B cell (primary cell): ENCODE measurements at places on chromosomes 7 and 10. TPM values are rescaled to one million over a fixed set of nuclear protein-coding genes. Genes with fewer than 3 reads are reported as not detected.

GRCh38 chr10:87036623-87037022 lies 16.5 kb downstream of the FAM25A start:
- no peaks in the 10 kb centered on the region for H3K36me3 ChIP-seq
- no peak overlapping the region for H3K4me3 ChIP-seq
- H3K27ac ChIP-seq: no peak overlapping the region
- no peaks in the 10 kb centered on the region for H3K27me3 ChIP-seq

- H3K4me1 ChIP-seq: no peaks in the 10 kb centered on the region
- H3K4me3 ChIP-seq: no peak overlapping the region
- H3K27ac ChIP-seq: no peak overlapping the region
These were observed 7.0 kb downstream of the RTKN2 start for GRCh38 chr10:62261666-62262065.

DNA sequence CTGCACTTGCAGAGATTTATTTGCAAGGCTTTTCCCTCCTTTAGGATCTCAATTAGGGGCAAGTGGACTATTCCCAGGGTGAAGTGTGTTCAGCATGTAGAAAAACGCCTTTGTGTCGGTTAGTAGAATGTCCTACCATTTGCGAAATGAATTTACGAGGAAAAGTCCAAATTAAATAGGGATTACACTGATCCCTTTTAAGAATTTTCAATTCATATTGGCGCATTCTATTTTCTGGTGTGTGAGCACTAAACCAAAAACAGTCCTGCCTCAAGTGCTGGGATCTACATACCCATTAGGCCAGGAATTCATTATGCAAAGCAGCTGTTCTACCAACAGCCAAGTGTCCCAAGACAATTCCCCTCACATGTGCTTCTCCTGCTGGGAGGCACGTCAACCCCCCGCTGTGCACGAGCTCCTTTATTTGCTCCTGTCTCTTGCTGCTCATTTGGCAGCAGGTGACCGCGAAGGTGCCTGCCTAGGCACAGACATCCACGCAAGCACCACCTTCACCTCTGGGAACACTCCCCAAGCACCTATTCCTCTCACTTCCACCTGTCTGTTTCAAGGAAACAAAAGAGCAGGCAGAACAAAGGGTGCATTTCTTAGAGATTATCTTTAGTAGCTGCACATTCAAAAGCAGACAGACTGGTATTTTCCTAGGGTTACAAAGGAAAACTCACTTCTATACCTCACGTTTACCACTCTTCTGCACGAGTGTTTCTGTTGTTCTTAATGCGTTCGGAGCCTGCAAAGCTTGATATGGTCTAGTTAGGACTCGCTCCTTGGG lies 134.6 kb upstream of the FGFR2 start:
- no peak overlapping the region for H3K4me3 ChIP-seq
- no peak overlapping the region for H3K27ac ChIP-seq
- no peaks in the 10 kb centered on the region for H3K36me3 ChIP-seq
- H3K4me1 ChIP-seq: no peaks in the 10 kb centered on the region
- no peak for DNase-seq
- peaks cover 13% of the 10 kb centered on the region for H3K27me3 ChIP-seq

GRCh38 chr7:139180700-139181311 lies 50.2 kb upstream of the UBN2 start:
- no peak overlapping the region for H3K27ac ChIP-seq
- H3K4me3 ChIP-seq: no peak overlapping the region
- H3K4me1 ChIP-seq: no peaks in the 10 kb centered on the region
- H3K36me3 ChIP-seq: no peaks in the 10 kb centered on the region
- DNase-seq: no peak

DNA sequence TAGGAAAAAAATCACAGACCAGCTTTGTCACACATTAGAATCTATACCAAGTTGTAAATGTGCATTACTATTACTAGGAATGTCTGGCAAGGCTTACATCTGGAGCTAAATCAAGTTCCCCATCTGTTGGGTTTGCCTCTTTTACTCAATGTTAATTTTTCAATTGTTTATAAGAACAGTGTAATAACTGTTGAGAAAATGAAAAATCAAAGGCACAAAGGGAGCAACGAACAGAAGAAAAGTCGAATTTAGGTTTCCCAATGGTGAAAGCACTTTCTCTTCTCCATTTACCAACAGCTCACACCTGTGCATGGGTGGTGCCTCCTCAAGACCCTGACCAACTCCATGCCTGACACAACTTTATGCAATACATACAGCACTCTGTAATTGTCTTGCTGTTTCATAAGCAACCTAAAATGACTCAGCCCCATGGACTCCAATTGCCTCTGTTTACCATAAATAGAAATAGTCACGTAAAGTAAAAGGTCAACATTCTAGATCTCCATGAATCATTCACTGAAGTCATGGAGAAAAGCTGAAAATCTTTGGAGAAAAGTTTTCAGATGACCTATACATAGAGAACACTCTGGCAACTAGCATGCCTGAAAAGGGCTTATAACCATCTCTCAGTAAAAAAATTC lies 95.5 kb upstream of the KCNIP2 start:
- H3K27me3 ChIP-seq: no peaks in the 10 kb centered on the region
- H3K4me3 ChIP-seq: no peak overlapping the region
- H3K27ac ChIP-seq: no peak overlapping the region
- H3K36me3 ChIP-seq: peaks cover 19% of the 10 kb centered on the region

DNA sequence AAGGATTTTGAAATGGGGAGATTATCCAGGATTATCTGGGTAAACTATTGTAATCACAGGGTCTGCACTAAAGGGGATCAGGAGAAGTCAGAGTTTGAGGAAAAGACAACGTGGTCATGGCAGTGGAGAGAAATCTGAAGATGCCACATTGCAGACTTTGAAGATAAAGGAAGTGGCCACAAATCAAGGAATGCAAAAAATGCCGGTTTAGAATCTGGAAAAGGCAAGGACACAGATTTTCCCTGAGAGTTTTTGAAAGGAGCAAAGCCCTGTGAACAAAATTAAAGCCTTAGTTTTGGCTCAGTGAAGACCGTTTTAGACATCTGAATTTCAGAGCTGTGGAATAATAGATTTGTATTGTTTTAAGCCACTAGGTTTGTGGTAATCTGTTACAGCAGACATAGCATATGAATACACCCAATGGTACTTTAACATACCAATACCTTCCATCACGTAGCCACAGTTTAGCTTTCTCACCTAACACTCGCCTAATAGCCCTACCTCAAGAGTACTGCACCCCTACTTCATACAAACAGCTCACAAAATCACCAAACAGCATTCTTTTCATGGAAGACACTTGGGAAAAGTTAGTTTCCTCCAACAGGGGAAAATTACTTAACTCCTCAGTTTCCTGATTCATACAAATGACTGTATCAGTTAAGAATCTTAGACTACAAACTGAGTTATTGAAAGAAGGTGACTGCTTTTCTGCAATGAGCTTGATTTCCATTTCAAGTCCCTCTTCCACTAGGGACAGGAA lies 446.5 kb downstream of the INHBA start:
- no peak for DNase-seq
- H3K27me3 ChIP-seq: no peaks in the 10 kb centered on the region
- no peak overlapping the region for H3K27ac ChIP-seq
- H3K36me3 ChIP-seq: no peaks in the 10 kb centered on the region

DNA sequence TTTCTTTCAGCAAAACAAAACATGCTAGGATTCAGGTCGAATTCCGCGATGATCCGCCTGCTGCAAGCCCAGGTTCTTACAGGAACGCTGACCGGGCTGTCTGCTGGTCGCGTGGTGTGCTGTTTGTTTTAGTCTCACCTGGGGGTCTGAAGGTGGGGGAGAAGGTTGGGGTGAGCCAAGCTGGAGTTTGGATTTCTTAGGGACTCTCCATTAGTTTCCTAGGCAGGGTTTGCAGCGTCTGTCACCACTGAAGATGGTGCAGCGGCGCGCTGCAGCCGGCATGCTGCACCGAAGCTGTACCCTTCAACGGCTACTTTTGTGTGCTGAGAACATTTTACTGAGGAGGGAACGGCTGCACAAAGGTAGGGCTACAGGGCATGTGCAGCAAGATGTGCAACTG lies 48.7 kb downstream of the GCC1 start:
- no peak for DNase-seq
- H3K4me1 ChIP-seq: no peaks in the 10 kb centered on the region
- H3K27me3 ChIP-seq: peaks cover 21% of the 10 kb centered on the region
- no peak overlapping the region for H3K27ac ChIP-seq

Gene VPS37D
- 0.71 and 0.78 TPM in 2 replicates for total RNA-seq

- no peaks in the 10 kb centered on the region for H3K4me1 ChIP-seq
- DNase-seq: no peak
- peaks cover 4% of the 10 kb centered on the region for H3K27me3 ChIP-seq
These were observed 66.3 kb upstream of the HABP2 start for GRCh38 chr10:113486531-113486930.

Gene GATA3
- total RNA-seq: 0.49 and 0.94 TPM in 2 replicates

GRCh38 chr7:47380325-47381133 lies 201.4 kb downstream of the TNS3 start:
- H3K36me3 ChIP-seq: no peaks in the 10 kb centered on the region
- no peaks in the 10 kb centered on the region for H3K27me3 ChIP-seq
- H3K27ac ChIP-seq: no peak overlapping the region
- H3K4me3 ChIP-seq: no peak overlapping the region
- no peak for DNase-seq

- no peak overlapping the region for H3K4me3 ChIP-seq
- no peaks in the 10 kb centered on the region for H3K27me3 ChIP-seq
- H3K27ac ChIP-seq: no peak overlapping the region
- H3K4me1 ChIP-seq: no peaks in the 10 kb centered on the region
These were observed 57.1 kb upstream of the CELF2 start for GRCh38 chr10:10960534-10960933.

Gene DLX5
- total RNA-seq: not detected in 2 replicates

DNA sequence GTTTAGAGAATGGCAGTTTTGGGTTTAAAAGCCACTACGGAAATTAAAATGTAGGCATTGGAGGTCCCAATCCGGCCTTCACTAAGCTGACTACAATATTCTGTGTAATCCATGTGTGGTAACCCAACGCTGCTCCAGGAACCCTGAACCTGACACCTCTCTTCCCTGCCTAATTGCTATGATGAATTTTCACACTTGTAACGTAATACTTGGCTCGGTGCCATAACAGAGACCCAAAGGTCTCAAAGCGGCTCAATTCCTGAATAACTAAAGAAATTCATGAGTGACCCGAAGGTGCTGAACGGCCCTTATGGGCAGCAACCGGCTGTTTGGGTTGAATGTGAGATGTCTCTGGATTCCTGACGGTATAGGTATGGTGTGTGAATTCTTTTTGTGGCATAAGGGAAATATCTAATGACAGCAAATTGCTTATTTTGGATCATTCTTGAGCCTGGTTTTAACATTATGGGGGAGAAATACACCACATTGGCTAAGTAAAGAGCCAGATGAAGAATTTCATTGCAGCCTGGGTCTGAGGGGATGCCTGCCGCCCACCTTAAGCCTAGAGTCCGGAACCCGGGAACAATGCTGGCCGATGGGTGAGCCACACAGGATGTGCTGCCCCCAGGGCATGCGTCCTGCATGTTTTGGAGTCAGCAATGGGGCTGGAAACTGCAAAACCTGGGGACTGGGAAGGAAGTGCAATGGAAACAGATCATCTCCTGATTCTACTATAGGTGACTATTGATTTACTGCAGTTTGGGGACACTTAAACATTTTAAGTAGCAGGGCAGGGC lies 69.7 kb upstream of the FZD8 start:
- no peak overlapping the region for H3K27ac ChIP-seq
- H3K4me3 ChIP-seq: no peak overlapping the region

GRCh38 chr10:110209454-110209925 lies 2.1 kb downstream of the MXI1 start:
- H3K27me3 ChIP-seq: no peaks in the 10 kb centered on the region
- no peaks in the 10 kb centered on the region for H3K36me3 ChIP-seq
- H3K4me1 ChIP-seq: peaks cover 54% of the 10 kb centered on the region
- peak overlapping the region; percentile 60 for H3K4me3 ChIP-seq

DNA sequence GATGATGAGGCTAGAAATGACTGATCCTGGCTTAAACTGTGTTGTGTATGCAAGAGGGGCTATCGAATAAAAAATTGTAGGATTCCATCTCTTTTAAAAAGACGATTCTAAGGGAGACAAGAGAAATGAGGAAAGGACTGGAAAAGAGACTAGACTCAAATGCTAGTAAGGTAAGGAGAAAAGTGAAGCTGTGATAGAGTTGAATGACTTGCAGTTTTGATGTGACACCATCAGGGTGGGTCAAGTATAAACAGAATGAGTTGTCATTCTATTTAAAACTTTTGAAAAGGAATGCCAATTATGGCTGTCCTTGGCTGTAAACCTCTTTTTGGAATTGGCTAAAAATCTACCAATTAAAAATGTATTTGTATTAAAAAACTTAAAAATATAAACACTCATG lies 184.5 kb upstream of the PHF14 start:
- H3K27ac ChIP-seq: no peak overlapping the region
- no peaks in the 10 kb centered on the region for H3K36me3 ChIP-seq
- H3K4me1 ChIP-seq: no peaks in the 10 kb centered on the region

GRCh38 chr10:85558533-85558932 lies 808.1 kb downstream of the GRID1 start:
- H3K4me3 ChIP-seq: no peak overlapping the region
- H3K27me3 ChIP-seq: no peaks in the 10 kb centered on the region
- H3K4me1 ChIP-seq: no peaks in the 10 kb centered on the region
- no peak for DNase-seq
- H3K36me3 ChIP-seq: no peaks in the 10 kb centered on the region

Gene EBF3
- total RNA-seq: 0.07 TPM in 1 of 2 replicates, not detected in the other

- H3K27ac ChIP-seq: no peak overlapping the region
- no peaks in the 10 kb centered on the region for H3K4me1 ChIP-seq
- no peaks in the 10 kb centered on the region for H3K36me3 ChIP-seq
These were observed 773.2 kb upstream of the LRRN3 start for GRCh38 chr7:110317541-110318265.

- no peak overlapping the region for H3K27ac ChIP-seq
- H3K4me3 ChIP-seq: no peak overlapping the region
- no peak for DNase-seq
- H3K4me1 ChIP-seq: no peaks in the 10 kb centered on the region
These were observed 44.9 kb downstream of the AKR1B15 start for GRCh38 chr7:134593530-134594392.

GRCh38 chr7:111025006-111025405 lies 65.9 kb upstream of the LRRN3 start:
- no peaks in the 10 kb centered on the region for H3K4me1 ChIP-seq
- no peaks in the 10 kb centered on the region for H3K27me3 ChIP-seq
- no peak overlapping the region for H3K4me3 ChIP-seq

Gene NKX1-2
- total RNA-seq: not detected in 2 replicates

GRCh38 chr7:41652267-41652666 lies 50.6 kb downstream of the INHBA start:
- no peaks in the 10 kb centered on the region for H3K36me3 ChIP-seq
- H3K27ac ChIP-seq: no peak overlapping the region
- H3K4me3 ChIP-seq: no peak overlapping the region
- no peaks in the 10 kb centered on the region for H3K4me1 ChIP-seq

GRCh38 chr10:104993085-104993484 lies 352.0 kb downstream of the SORCS3 start:
- no peaks in the 10 kb centered on the region for H3K4me1 ChIP-seq
- H3K27ac ChIP-seq: no peak overlapping the region
- no peak overlapping the region for H3K4me3 ChIP-seq
- no peak for DNase-seq
